CD14-positive monocyte (primary cell): ENCODE measurements at places on chromosomes 4 and X.

- DNase-seq: no peak
Observed at GRCh38 chrX:13094374-13094773, 50.0 kb upstream of the FAM9C start.

GRCh38 chrX:78119521-78120227 lies 15.6 kb downstream of the PGK1 start:
- no peak for DNase-seq

DNA sequence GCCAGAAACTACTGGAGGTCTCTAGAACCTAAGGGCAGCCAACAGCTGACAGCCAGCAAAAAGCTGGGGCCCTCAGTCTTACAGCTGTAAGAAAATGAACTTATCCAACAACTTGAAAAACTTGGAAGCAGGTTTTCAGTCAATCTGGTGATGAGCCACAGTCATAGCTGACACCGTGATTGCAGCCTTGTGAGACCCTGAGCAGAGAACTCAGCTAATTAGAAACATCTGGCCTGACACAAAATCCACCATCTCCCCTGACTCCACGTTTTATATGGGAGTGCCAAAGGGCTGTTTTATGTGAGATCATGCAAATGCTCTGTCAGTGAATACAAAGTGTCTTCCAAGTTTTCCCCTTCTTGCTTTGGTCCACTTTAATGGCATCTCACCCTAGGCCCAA lies 198.8 kb upstream of the DCAF8L1 start:
- no peak for DNase-seq

DNA sequence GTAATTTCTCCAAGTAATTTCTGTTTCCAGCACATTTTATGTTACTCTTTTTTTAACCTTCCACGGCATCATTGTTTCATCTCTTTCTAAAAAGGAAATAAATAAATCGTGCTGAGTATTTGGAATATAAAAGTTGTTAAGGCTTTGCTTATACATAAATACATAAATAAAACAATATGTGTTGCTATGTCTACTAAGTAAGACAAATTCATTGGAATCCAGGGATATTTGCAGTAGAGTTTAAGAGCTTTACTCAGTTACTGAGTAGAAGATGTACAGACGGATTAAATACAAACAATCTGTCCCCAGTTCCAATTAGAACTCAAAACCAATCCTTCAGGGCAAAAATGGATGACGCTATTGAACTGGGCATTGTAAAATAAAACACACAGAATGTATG lies 1.4 kb downstream of the ARHGAP24 start:
- DNase-seq: no peak

DNA sequence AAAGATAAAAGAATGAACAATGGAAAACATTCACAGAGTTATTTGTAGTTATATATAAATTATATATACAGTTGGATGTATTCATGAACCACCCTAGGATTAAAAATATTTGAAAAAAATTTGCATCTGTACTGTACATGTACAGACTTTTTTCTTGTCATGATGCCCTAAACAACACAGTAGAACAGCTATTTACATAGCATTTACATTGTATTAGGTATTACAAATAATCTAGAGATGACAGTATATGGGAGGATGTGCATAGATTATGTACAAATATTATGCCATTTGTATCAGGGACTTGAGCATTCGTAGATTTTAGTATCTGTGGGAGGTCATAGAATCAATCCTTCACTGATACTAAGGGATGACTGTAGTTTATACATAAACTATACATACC lies 44.8 kb downstream of the GSTCD start:
- no peak for DNase-seq

- no peak for DNase-seq
Observed at GRCh38 chrX:118024482-118024881, 92.1 kb downstream of the KLHL13 start.

GRCh38 chr4:90209922-90210321 lies 82.7 kb downstream of the CCSER1 start:
- no peak for DNase-seq

- DNase-seq: no peak
Observed at GRCh38 chr4:116015062-116015461, 901.6 kb upstream of the NDST4 start.
